ENCODE measurements at places on chromosomes 16 and 17. TPM values are rescaled to one million over a fixed set of nuclear protein-coding genes. Genes with fewer than 3 reads are reported as not detected.

DNA sequence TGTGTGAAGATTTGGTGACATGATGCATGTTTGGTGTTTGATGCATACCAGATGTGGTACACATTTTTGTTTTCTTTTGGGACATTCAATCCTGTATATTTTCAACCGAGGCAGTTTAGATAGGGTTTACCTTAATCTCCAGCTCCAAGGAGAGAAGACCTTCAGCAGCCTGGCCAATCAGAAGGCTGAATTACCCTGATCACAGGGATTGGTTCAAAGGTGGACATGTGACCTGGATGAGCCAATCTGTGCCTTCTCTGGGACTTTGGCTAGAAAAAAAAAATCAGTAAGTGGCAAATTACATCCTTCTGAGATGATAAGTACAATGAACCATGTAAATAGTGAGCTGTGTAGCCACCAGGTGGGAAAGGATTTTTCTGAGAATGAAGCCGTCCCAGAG lies 205.1 kb downstream of the SHISA9 start:
- DNase-seq, result no peak

DNA sequence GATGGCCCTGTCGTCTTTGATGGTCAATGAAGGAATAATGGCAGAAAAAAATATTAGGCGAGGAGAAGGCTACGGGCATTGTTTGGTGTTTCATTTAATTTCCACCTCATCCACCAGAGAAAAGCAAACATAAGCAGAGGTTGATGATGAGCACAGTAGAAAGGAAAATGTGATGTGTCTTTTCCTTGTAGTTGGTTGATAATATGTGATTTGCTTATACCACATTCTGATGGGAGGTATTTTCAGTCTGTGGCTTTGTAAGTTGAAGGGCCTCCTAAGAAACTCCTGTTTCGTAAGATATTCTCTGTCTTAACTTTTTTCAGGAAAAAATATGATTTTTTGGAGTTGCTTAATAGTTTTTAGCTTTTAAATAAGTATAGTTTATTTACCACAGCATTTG lies 215.7 kb downstream of the PRKCA start:
- DNase-seq, result no peak

GRCh38 chr17:1377334-1377733 lies 22.7 kb downstream of the YWHAE start:
- DNase-seq, result no peak

- DNase-seq, result no peak
Measured at GRCh38 chr16:58317608-58318152, 22.9 kb upstream of the PRSS54 start.

- no peak for DNase-seq
Measured at GRCh38 chr17:1532836-1533602, 16.6 kb upstream of the INPP5K start.

GRCh38 chr17:66543526-66543925 lies 241.1 kb downstream of the PRKCA start:
- no peak for DNase-seq

- DNase-seq, result no peak
Measured at GRCh38 chr16:80862160-80862705, 57.8 kb upstream of the CDYL2 start.

GRCh38 chr17:40495140-40495539 lies 6.3 kb downstream of the TNS4 start:
- no peak for DNase-seq

The NAT9 gene
- polyA plus RNA-seq, result 32.9 TPM

The KRT20 gene
- not detected for polyA plus RNA-seq

The SLFN14 gene
- polyA plus RNA-seq, result not detected

The ABCA8 gene
- polyA plus RNA-seq, result 20.7 TPM

Measured in muscle of back (tissue), 13 donors.